ENCODE measurements at places on chromosomes 1 and 21.

- DNase-seq, result no peak
Observed at GRCh38 chr1:191636345-191636744, 521.9 kb upstream of the RGS18 start.

DNA sequence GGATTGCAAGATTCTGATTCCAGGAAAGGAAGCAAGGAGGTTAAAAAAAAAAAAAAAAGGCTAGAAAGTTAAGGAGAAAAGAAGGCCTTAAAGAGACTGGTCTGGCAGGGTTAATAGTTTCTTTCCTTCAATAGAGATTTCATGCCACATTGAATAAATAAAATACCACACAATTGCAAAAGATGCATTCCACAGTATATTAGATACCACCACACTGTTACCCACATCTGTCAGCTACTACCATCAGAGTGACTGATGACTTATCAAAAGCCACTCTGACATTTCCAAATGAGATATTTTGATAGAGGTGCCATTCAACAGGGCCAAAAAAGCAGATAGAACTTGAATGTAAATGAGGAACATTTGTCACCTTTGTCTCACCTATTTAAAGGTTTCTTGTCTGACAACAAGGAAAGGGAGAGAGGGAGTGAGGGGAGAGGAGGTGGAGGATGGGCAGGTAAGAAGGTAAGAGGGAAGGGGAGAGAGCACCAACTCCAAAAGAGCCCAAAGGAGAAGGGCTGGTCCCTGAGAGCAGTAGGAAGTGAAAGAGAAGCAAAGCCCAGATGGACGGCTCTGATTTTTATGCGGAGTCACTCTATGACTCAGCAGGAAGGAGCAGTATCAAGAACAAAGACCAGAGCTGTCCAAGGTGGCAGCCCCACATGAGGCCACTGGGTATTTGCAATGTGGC is 38.3 kb downstream of the LRRN2 start:
- DNase-seq, result no peak

- no peak for DNase-seq
Observed at GRCh38 chr1:92679980-92680379, 104.9 kb downstream of the EVI5 start.

DNA sequence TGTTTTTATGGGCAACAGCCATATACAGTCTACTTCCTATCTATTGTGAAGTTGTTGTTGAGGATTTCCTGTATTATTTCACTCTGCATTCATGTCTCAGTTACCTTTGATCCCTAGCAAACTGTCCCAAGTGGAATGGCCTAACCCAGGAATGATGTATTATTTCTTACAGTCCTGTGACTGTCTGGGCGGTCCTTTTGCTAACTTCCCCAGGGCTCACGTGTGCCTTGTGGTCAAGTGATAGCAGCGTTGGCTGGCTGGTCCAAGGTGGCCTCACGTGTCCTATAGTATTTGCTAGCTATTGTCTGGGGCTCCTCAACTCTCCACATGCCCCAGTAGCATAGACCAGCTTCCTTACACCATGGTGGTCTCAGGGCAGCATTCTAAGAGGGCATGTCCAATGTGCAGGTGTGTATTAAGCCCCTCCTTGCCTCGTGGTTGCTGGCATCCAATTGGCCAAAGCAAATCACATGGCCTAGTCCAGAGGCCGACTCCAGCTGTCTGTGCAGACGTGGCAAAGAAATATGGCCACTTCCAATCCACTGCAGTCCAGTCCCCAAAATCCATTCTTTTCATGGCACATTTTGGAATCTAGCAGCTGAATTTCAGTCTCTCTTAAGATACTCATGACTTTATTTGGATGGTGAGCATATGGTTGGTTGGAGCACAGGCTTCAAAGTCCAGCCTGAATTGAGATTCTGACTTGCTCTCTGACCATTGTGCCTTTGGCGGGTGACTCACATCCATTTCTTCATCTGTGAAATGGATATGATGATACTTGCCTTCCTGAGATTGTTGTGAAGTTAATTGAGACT is 94.1 kb downstream of the GALNT2 start:
- no peak for DNase-seq

DNA sequence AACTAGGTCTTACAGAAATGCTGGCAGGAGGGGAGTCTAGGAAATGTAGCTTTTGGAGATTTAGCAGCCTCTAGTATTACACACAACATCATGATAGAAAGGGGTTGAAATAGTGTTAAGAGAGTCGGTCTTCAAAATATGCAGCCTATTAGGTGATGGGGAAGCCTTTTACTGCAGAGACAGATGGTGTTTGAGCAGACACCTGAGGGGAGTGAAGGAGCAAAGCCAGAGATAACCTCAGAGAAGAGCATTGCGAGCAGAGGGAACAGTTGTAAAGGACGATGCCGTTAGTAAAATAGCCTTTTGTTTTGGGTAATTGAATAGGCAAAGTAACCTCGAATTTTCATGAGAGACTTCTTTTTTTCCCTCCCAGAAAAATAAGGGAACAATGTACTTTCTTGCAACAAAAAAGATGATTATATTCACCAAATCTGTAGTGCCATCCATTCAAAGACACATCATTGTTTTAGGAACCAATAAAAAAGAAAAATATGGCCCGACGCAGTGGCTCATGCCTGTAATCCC is 66.3 kb upstream of the KIF1B start:
- no peak for DNase-seq

DNA sequence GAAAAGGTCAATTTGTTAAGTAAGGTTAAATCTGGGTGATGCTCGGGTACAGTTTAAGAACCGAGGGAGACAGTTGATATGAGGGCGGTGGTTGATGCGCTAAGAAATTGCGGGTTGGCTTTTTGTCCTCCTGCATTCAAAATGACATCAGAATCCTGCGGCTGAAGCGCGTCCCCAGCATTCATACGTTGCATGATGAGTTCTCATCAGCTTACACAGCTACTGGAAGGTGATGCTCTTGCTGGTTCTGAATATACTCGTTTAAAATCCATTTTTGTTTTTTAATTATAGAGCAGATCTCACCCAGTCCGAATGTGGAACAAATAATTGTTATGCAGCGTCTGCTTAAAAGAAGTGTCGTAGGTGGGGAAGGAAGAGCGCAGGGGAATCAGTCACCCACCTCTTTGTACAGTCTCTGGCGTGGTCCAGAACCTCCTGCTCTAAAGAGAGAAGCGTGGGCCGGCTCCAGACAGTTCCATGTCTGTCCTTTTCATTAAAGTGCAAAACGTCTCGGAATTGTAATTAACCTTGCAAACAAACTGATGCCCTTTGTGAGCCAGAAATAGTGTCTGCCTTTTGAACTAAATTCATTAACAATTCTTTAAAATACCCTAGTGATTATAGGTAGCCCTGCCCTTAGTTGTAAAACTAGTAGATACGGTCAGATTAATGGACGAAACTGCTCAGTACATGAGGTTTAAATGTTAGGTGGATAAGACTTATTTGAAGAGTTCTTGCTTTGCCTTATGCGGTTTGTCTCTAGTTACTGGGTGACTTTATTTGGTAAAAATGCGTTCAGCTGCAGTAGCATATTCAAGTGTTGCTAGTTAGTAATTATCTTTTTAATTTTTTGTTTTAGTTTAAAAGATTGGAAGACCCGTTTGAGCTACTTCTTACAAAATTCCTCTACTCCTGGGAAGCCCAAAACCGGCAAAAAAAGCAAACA is 741 bp downstream of the RGS2 start:
- peak; percentile 56 for DNase-seq

- DNase-seq, result no peak
Observed at GRCh38 chr1:154774175-154774855, 95.8 kb downstream of the KCNN3 start.

DNA sequence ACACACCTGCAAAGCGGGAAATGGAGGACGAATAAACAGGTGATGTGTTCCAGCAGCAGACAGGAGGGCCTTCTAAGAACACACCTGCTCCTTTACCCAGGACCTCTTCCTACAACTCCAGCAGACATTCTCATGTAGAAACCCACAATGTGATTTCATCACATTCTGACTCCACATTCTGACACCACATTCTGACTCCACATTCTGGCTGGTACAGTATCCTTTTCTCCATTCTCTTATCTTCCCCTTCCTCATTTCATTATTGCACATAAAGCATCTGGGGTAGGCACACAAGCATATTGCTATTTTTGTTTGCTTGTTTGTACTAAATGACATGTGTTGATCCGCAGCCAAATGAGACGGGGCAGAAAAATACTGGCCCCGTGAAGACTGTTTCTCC is 3.6 kb upstream of the ZNF124 start:
- DNase-seq, result no peak

- DNase-seq, result no peak
Observed at GRCh38 chr1:89552471-89553081, 27.9 kb downstream of the LRRC8B start.

GRCh38 chr1:185213091-185213490 is 56.1 kb downstream of the SWT1 start:
- no peak for DNase-seq

DNA sequence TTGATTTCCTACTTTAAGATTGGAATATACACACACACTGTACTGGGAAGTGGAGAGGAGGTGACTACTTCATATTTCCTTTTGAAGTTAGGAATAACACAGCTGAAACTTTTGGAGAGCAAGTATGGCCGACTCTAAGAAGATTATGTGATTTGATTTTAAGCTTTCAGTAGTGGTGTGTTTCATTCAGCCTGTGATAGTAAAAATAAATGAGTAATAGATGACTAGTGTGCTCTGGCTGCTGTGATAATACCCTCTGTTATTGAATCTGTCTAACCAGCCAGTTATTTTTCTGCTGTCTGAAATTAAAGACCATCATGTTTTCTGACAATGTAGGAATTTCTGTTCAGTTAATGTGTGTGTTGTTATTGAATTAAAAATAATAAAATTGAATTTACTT is 48.3 kb downstream of the CTTNBP2NL start:
- DNase-seq, result no peak

All from NCI-H1930 (cell line).